ENCODE measurements at places on chromosomes 2 and 18.
A peak's percentile ranks its signal among the peaks of the same experiment; 100 is the strongest.

DNA sequence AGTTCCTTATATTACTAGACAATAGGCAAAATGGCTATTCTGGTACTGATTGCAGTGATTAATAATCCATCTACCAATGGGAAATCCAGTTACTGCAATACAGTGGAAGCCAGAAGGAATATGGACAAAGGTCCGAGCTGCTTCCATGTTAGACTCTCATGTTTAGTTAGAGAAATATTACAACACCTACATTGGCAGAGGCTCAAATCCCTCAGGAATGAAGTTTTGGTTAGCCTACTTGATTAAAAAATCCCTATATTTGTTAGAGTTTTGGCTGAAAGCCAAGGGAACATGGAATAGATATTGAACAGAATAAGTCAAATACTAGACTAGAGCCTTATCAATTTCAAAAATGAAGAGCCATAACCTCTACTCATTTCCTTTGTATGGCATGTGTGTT is 48.5 kb downstream of the ARL6IP6 start:
- DNase-seq: no peak

GRCh38 chr2:195026261-195026660 is 630.8 kb upstream of the SLC39A10 start:
- no peak for DNase-seq

GRCh38 chr2:47616506-47616905 is 166.4 kb upstream of the MSH6 start:
- no peak for DNase-seq

DNA sequence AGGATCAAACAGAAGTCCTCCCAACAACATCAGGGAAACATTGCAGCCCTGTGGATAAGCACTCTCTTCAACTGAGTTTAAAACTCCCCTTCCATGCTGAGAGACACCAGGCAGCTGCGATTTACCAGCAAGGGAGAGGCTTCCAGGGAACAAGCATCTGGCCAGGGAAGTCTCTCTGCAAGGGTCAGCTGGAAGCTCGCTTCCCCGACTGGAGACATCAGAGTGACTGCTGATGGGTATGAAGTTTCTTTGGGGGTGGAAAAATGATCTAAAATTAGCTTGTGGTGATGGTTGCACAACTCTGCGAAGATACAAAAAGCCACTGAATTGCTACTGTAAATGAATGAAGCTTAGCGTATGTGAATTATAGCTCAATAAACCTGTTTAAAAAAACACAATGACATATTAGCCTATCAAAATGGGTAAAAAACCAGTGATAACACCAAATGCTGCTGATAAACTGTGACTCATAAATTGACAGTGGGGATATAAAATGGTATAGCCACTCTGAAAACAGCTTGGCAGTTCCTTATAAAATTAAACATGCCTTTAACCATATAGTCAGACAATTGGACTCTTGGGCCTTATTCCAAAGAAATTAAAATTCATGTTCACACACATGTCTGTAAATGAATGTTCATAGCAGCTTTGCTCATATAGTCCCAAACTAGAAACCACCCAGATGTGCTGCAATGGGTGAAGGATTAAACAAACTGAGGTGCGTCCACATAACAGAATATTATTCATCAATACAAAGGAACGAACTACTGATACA is 1082.0 kb downstream of the SOCS6 start:
- DNase-seq: no peak

DNA sequence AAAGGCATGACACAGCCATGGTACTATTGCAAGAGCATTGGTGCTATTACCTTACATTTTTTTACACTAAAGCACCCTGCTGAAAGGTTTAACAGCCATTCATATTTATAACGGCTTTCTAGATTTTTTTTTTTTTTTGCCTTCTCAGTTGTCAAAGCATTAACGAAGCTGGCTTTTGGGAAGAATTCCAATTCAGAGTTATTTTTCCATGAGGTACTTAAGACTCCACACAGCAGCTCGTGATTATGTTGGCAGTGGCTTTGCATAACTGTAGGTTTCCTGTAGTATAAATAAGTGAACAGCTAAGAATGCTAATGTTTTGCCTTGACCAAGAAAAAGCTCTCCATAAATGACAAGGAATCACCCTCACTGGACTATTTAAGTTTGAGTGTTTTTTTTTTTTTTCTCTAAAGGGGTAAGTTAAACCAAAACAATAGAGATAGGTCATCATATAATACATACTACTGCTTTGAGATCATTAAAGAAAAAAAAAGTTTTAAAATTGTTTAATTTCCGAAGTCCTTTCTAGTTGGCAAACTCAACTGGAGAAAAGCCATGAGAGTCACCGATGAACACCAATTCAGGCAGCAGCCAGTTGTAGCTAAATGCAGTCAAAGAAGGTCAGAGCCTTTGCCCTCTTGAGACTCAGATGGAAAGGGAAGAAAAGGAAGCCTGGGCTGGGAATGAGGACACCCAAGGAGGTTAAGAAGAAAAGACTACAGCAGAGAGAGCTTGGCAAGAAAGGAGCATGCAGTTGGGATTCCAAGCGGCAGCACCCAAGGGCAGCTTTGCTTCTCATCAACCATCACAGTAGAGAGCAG is 187.4 kb upstream of the NCKAP5 start:
- DNase-seq: no peak

DNA sequence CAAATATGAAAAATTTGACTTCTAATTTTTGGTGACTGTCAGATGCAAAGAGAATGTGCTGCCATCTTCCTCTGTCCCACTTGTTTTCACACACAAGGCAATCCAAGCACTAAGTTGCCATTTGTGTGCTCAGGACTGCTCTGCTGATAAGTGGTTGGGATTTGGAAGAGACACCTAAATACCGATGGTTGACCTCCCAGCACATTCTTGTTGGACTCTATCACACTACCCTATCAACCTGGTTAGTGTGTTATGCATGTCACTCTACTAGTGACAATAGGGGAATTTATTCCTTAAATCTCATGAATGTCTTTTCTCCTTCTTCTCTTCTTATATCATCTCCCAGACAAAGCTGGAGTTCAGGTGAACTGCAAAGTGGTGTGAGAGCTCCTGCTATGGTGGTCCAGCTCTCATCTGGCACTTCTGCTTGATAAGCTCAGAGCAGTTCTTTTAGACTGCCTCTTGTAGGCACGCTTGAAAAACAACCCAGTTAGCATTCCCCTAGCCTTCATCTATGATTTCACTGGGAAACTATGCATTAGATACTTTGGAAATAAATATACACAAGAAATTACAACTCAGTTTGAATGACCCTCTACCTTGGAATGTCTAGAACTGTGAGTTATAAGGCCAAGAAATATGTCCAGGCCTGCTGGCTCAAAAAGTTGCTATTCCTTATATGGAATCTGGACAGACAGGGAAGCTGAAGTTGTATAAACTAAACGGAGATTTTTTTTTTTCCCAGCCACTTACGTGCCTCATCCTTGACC is 404.8 kb downstream of the MEIS1 start:
- DNase-seq: no peak

- no peak for DNase-seq
These were observed 36.4 kb downstream of the MAP2 start for GRCh38 chr2:209460151-209460761.

GRCh38 chr2:191691016-191691735 is 13.2 kb downstream of the NABP1 start:
- no peak for DNase-seq

DNA sequence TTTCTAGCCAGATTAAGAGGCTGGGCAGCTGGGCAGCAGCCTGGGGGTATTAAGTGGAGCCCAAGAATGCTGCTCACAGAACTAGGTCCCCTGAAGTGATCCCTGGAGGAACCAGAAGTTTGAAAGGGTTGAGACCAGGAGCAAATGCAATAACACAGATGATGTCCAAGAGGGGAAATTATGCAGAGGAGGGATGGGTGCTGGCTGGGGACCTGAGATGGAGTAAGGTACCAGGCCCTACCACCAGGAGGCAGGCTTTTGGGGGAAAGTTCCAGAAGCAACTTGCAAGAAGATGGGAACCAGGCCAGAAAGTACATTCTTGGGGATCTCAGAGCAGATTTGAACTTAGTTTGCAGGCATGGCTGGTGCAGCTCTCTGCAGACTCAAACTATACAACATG is 175.1 kb downstream of the NCK2 start:
- DNase-seq: peak; percentile 65

DNA sequence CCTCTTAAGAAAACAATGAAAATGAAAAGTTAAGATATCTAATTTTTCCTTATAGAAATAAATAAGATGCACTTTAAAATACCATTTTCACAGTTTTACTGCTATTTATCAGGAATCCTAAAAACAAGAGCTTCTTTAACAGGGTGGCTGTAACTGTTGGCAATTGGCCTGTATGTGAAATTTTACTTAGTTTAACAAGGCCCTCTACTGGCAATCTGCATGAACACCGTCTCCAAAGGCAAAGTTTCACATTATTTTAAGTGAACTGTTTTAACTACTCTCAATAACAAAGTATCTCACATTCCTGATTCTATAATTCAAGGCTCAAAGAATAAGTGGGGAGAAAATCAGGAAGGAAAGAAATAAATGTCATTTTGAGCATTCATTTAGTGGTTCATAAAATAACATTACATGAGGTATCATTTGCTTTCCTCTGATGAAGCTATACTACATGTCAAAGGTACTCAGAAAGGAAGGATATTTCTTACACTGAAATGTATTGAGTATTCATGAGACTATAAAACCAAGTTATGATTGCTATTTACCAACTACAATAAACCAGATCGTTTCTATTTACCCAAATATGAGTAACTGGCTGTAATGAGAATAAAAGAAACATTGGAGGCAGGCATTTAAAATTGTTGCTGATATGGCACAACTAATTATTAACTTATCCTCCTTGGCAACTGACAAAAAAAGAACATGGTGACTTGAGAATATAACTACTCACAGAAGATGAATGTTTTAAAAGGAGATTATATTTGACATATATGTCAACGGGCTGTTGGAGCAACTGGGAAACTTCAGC is 7.0 kb downstream of the NCKAP5 start:
- no peak for DNase-seq

GRCh38 chr2:41872646-41873045 is 175.2 kb upstream of the PKDCC start:
- no peak for DNase-seq

GRCh38 chr2:119377294-119377992 is 10.7 kb downstream of the DBI start:
- DNase-seq: no peak

DNA sequence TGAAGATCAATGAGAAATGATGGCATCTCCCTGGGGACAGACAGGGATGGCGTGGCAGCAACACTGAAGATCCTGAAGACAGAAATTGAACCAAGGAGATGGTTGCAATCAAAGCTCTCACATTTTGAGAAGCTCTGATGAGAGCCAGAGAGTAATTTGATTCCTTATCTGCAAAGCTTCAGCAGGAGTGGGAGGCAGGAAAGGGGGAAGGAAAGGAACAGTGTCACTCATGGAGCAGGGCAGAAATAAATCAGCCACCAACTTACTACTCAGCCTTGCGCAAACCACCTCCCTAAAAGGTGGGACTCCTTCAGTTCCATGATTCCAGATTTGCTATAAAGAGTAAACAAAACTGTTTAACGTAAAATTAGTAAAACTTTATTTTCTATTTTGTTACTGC is 119.2 kb downstream of the CACNB4 start:
- no peak for DNase-seq

DNA sequence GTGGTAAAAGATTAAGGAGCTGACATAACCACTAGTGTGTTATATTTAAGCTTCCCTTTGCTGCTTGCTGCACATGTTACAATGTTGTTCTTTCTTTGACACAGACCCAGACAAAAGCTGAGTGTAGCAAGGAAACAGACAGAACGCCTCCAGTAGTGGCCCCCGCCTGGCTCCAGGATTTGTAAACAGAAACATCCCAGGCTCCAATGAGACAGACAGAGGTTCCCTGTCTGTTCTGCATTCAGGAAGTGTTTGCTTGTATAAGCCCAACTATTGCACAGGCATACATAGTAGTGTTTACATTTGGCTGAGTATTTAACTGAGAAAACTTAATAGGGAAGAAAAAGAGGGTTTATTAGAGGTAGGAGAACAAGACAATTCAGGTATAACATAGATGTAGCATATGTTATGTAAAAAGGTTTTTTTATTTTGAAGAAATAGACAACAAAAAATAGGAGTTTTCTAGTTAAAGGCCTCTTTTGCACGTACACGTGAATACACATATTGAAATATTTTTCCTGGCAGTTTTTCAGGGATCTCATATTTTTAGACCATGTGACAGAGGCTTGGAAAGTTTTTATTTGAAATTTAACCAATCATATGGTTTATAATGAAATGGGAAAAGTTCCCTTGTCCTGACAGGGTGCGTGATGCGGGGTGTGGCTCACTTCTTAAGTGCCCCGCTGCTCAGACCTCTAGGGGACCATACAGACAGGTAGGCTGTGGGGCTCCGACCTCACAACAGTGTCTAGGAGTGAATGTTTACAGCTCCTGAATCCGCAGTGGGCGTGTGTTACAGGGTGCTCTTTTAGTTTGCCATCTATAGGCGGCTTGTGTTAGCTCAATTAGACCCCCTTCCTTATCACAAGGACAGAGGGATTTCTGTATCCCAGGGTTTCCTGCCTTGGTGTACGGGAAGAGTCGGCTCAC is 118.4 kb downstream of the BMPR2 start:
- DNase-seq: no peak

GRCh38 chr2:222380456-222380855 is 43.9 kb upstream of the SGPP2 start:
- no peak for DNase-seq

- DNase-seq: no peak
These were observed 56.9 kb upstream of the CCDC141 start for GRCh38 chr2:179106676-179107428.

GRCh38 chr2:185374878-185375277 is 363.7 kb upstream of the FSIP2 start:
- no peak for DNase-seq

DNA sequence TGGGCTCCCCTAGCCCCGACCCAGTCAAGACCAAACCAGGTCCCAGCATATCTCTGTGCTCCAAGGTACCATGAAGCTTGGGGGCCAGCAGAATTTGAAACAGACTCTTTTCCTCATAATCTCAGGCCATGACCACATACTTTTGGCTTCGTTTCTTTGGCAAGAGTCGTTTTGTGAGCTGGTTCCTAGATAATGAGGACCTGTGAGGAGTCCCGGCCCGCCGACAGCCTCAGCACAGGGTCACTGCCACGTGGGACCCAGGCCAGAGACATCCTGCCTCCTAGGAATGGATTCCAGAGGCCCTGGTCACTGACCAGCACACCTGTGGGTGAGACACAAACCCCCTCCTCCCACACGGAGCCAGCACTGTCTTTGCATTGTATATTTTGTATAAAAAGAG is 73.5 kb downstream of the VAPA start:
- no peak for DNase-seq

DNA sequence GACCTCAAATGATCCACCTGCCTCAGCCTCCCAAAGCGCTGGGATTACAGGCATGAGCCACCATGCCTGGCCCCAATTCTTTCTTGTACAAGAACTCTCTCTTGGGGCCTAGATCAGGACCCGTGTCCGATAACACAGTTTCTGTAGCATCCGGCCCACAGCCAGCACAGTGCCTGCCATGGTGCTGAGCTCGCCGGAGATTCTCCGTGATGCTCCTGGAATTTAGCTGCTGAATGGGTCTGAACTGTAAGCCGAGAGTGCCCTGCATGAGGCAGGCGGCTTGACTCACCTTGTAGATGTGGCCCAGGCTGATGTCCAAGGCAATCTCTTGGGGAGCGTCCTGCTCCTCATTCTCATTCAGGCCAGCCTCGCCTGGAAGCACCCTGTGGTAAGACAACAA is 53.3 kb upstream of the SEMA4C start:
- no peak for DNase-seq

GRCh38 chr2:149858901-149859634 is 271.5 kb upstream of the MMADHC start:
- no peak for DNase-seq

GRCh38 chr2:25078170-25079049 is 36.5 kb downstream of the EFR3B start:
- no peak for DNase-seq

GRCh38 chr2:190129421-190130199 is 67.1 kb upstream of the MSTN start:
- no peak for DNase-seq
